ENCODE measurements at places on chromosomes 11 and 22. TPM values are rescaled to one million over a fixed set of nuclear protein-coding genes. Genes with fewer than 3 reads are reported as not detected.

The OR4D11 gene
- not detected for total RNA-seq

GRCh38 chr11:126385991-126386728 lies 30.7 kb downstream of the ST3GAL4 start:
- DNase-seq = no peak
- no peak overlapping the region for H3K4me3 ChIP-seq
- no peaks in the 10 kb centered on the region for H3K36me3 ChIP-seq
- H3K27ac ChIP-seq = peak overlapping the region; percentile 83
- H3K27me3 ChIP-seq = no peaks in the 10 kb centered on the region

DNA sequence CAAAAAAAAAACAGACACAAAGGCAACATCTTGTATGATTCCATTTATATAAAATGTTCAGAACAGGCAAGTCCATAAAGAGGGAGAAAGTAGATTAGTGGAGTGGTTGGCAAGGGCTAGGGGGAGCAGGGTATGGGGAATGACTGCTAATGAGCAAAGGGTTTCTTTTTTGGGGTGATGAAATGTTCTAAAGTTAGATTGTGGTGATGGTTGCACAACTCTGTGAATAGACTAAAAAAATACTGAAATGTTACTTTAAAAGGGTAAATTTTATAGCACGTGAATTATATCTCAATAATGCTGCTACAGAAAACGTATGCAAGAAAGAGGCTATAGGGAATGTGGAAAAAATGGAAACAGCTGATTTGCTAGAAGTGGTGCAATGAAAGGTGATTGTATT lies 155.1 kb downstream of the TENM4 start:
- no peak overlapping the region for H3K4me3 ChIP-seq
- peaks cover 16% of the 10 kb centered on the region for H3K36me3 ChIP-seq
- H3K27me3 ChIP-seq = no peaks in the 10 kb centered on the region
- H3K27ac ChIP-seq = no peak overlapping the region

GRCh38 chr22:30859714-30860095 lies 108.9 kb downstream of the MORC2 start:
- no peak for DNase-seq
- H3K4me1 ChIP-seq = no peaks in the 10 kb centered on the region
- no peaks in the 10 kb centered on the region for H3K27me3 ChIP-seq
- no peak overlapping the region for H3K27ac ChIP-seq
- H3K36me3 ChIP-seq = no peaks in the 10 kb centered on the region

- no peak overlapping the region for H3K27ac ChIP-seq
- no peak overlapping the region for H3K4me3 ChIP-seq
- peaks cover 7% of the 10 kb centered on the region for H3K4me1 ChIP-seq
- DNase-seq = no peak
Observed at GRCh38 chr22:19591568-19591967, 67.4 kb upstream of the CLDN5 start.

DNA sequence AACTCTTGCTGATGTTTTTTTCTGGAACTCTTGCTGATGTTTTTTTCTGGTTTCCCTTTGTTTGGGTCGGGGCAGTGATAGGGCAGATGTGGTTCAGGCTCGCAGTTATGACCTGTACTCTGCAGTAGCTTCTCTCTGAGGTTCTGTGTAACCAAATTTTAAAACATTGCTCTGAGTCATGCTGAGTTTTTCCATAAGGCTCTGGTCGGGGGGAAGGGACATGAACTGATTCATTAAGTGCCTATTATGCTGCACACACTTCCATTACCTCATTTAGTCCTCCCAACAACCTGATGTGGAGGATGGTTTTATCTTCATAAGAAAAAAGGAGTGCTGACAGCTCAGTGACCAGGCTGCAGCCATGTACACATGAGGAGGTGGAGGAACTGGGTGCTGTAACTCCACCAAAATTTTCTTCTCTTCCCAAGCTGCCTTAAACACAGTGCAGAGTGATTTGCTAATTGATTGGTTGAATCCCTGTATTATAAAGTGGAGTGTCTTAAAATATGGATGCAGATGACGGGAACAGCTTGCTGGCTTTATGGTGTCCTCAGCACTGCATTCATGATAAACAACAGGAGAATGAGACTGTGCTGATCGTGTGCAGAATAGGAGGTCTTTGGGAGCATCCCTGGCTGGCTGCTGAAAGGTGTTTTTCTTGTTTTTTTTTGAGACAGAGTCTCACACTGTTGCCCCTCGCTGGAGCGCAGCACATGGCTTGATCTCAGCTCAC lies 19.1 kb downstream of the TNRC6B start:
- H3K27ac ChIP-seq = no peak overlapping the region
- H3K36me3 ChIP-seq = no peaks in the 10 kb centered on the region

- H3K36me3 ChIP-seq = no peaks in the 10 kb centered on the region
- DNase-seq = no peak
- H3K4me3 ChIP-seq = no peak overlapping the region
Observed at GRCh38 chr11:96023275-96023674, 99.4 kb upstream of the MTMR2 start.
